ENCODE measurements at places on chromosomes 5 and 9. TPM values are rescaled to one million over a fixed set of nuclear protein-coding genes. Genes with fewer than 3 reads are reported as not detected.

The OTP gene
- not detected for polyA plus RNA-seq

The IL5 gene
- not detected for polyA plus RNA-seq

The SPTLC1 gene
- polyA plus RNA-seq: 45.6 TPM

The FREM1 gene
- not detected for polyA plus RNA-seq

The PWWP2A gene
- polyA plus RNA-seq: 32.4 TPM

The ACTL7B gene
- not detected for polyA plus RNA-seq

The CYSRT1 gene
- polyA plus RNA-seq: not detected

The DIRAS2 gene
- not detected for polyA plus RNA-seq

The ADAMTS2 gene
- polyA plus RNA-seq: 0.07 TPM

GRCh38 chr9:120944948-120945347 is 18.4 kb upstream of the TRAF1 start:
- no peak overlapping the region for H3K4me3 ChIP-seq
- H3K27ac ChIP-seq: no peak overlapping the region
- no peak for DNase-seq
- no peaks in the 10 kb centered on the region for H3K27me3 ChIP-seq
- H3K36me3 ChIP-seq: no peaks in the 10 kb centered on the region

GRCh38 chr5:75608870-75609269 is 2.4 kb upstream of the ANKDD1B start:
- H3K4me1 ChIP-seq: peaks cover 9% of the 10 kb centered on the region
- H3K27ac ChIP-seq: no peak overlapping the region
- no peak for DNase-seq

DNA sequence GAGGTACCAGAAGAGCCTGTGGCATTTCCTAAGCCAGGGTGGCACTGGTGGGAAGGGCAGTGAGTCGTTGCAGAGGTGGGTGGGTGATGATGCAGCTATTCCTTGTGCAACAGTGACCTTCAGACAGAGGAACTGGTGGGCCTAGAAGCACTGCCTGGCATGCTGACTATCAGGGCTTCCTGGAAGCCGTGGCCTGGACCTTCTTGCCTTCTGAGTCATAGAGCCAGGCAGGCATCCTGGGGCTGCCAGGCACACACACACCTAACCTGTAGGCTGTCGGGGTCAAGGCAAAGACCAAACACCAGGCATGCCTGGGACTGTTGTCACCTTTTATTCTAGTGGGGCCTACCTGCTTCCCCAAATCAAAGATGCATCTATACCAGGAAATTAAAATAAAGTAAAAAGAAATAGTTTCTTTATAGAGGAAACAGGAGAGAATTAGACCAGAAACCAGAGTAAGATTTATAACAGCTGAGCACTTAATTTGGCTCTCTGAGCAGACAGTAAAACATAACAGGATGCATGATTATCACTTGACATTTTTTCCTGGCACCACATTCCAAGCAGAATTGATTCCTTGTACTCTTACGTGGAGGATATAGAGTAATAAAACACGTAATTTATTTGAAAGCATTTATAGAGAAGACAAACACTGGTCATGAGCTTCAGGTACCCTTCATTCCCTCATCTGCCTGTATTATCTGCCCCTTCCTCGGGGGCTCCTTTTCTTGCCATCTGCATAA is 25.1 kb downstream of the NANS start:
- no peaks in the 10 kb centered on the region for H3K27me3 ChIP-seq
- H3K4me1 ChIP-seq: peaks cover 22% of the 10 kb centered on the region
- H3K36me3 ChIP-seq: peaks cover 61% of the 10 kb centered on the region
- H3K27ac ChIP-seq: peak overlapping the region; percentile 27

GRCh38 chr5:73295447-73295846 is 122.5 kb downstream of the TMEM174 start:
- no peak overlapping the region for H3K27ac ChIP-seq
- H3K4me1 ChIP-seq: peaks cover 13% of the 10 kb centered on the region
- no peaks in the 10 kb centered on the region for H3K36me3 ChIP-seq
- H3K27me3 ChIP-seq: peaks cover 36% of the 10 kb centered on the region

- DNase-seq: no peak
- no peaks in the 10 kb centered on the region for H3K36me3 ChIP-seq
- H3K4me3 ChIP-seq: no peak overlapping the region
- no peaks in the 10 kb centered on the region for H3K27me3 ChIP-seq
- no peak overlapping the region for H3K27ac ChIP-seq
- no peaks in the 10 kb centered on the region for H3K4me1 ChIP-seq
Measured at GRCh38 chr5:115469904-115470516, 74.6 kb downstream of the FEM1C start.

- no peak overlapping the region for H3K4me3 ChIP-seq
- DNase-seq: no peak
- no peaks in the 10 kb centered on the region for H3K4me1 ChIP-seq
- no peak overlapping the region for H3K27ac ChIP-seq
- no peaks in the 10 kb centered on the region for H3K36me3 ChIP-seq
- H3K27me3 ChIP-seq: no peaks in the 10 kb centered on the region
Measured at GRCh38 chr5:32785611-32786254, 74.6 kb downstream of the NPR3 start.

- H3K4me3 ChIP-seq: no peak overlapping the region
- DNase-seq: no peak
- no peaks in the 10 kb centered on the region for H3K27me3 ChIP-seq
- no peak overlapping the region for H3K27ac ChIP-seq
- H3K36me3 ChIP-seq: no peaks in the 10 kb centered on the region
- H3K4me1 ChIP-seq: no peaks in the 10 kb centered on the region
Measured at GRCh38 chr5:122683631-122684030, 91.2 kb upstream of the SNX2 start.

- H3K4me1 ChIP-seq: no peaks in the 10 kb centered on the region
- no peak for DNase-seq
- H3K4me3 ChIP-seq: no peak overlapping the region
- H3K36me3 ChIP-seq: no peaks in the 10 kb centered on the region
- H3K27ac ChIP-seq: no peak overlapping the region
- no peaks in the 10 kb centered on the region for H3K27me3 ChIP-seq
Measured at GRCh38 chr5:15236911-15237508, 263.0 kb upstream of the FBXL7 start.

DNA sequence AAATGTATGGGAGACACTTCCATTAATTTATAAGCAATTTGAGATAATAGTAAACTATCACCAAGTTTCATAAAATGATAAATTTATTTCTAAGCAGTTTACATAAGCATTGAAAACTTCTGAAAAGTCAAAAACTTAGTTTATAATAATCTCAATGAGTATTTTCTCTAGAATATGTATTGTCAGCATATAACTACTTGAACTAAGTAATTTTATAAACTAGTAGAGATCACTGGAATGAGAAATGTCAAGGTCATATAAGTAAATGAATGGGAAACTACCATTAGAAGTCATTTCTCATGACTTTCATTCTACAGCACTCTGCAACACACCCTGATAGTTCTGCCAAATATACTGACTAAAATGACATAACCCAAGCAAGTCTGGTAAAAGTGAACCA is 3.4 kb downstream of the TBCA start:
- H3K4me1 ChIP-seq: peaks cover 59% of the 10 kb centered on the region
- H3K36me3 ChIP-seq: no peaks in the 10 kb centered on the region
- no peaks in the 10 kb centered on the region for H3K27me3 ChIP-seq
- no peak overlapping the region for H3K4me3 ChIP-seq
- H3K27ac ChIP-seq: no peak overlapping the region
- no peak for DNase-seq

- no peak overlapping the region for H3K27ac ChIP-seq
- no peak overlapping the region for H3K4me3 ChIP-seq
- no peaks in the 10 kb centered on the region for H3K36me3 ChIP-seq
- DNase-seq: no peak
Measured at GRCh38 chr5:135873831-135874230, 21.8 kb downstream of the IL9 start.

DNA sequence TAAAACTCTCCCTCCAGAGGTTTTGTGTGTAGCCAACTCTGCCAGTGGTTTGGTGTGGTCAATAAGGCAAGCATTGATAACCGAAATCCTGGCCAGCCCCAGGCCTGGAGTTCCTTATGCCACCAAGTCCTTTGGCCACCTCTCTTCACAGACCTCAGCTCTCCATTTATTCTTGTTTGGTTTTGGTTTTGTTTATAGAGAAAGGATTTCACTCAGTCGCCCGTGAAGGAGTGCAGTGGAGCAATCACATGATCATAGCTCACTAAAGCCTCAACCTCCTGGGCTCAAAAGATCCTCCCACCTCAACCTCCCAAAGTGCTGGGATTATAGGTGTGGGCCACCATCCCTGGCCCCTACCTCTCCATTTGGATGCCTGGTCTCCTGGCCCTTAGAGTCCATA is 55.4 kb upstream of the PPARGC1B start:
- no peaks in the 10 kb centered on the region for H3K36me3 ChIP-seq
- H3K27me3 ChIP-seq: no peaks in the 10 kb centered on the region
- no peak for DNase-seq
- no peak overlapping the region for H3K27ac ChIP-seq
- H3K4me3 ChIP-seq: no peak overlapping the region

- H3K4me1 ChIP-seq: peaks cover 22% of the 10 kb centered on the region
- no peak for DNase-seq
- H3K4me3 ChIP-seq: no peak overlapping the region
- H3K27me3 ChIP-seq: no peaks in the 10 kb centered on the region
- no peak overlapping the region for H3K27ac ChIP-seq
- H3K36me3 ChIP-seq: peaks cover 15% of the 10 kb centered on the region
Measured at GRCh38 chr5:109866051-109866450, 176.3 kb downstream of the MAN2A1 start.

- no peaks in the 10 kb centered on the region for H3K27me3 ChIP-seq
- no peak overlapping the region for H3K4me3 ChIP-seq
- no peak overlapping the region for H3K27ac ChIP-seq
- H3K4me1 ChIP-seq: peaks cover 11% of the 10 kb centered on the region
Measured at GRCh38 chr9:129253803-129254381, 75.8 kb upstream of the IER5L start.

- no peaks in the 10 kb centered on the region for H3K27me3 ChIP-seq
- no peak overlapping the region for H3K4me3 ChIP-seq
- H3K27ac ChIP-seq: no peak overlapping the region
- H3K36me3 ChIP-seq: no peaks in the 10 kb centered on the region
Measured at GRCh38 chr5:172435362-172436077, 18.8 kb downstream of the SH3PXD2B start.

GRCh38 chr5:175082866-175083590 is 358.6 kb downstream of the MSX2 start:
- DNase-seq: no peak
- H3K27me3 ChIP-seq: no peaks in the 10 kb centered on the region
- no peaks in the 10 kb centered on the region for H3K36me3 ChIP-seq
- H3K27ac ChIP-seq: no peak overlapping the region
- H3K4me3 ChIP-seq: no peak overlapping the region

- H3K27ac ChIP-seq: peak overlapping the region; percentile 98
- peaks cover 50% of the 10 kb centered on the region for H3K4me1 ChIP-seq
- peak; percentile 64 for DNase-seq
- H3K4me3 ChIP-seq: peak overlapping the region; percentile 57
- peaks cover 13% of the 10 kb centered on the region for H3K36me3 ChIP-seq
Measured at GRCh38 chr5:150411245-150411979, 1.3 kb downstream of the CD74 start.

GRCh38 chr9:27817747-27818146 is 244.5 kb upstream of the C9orf72 start:
- H3K36me3 ChIP-seq: no peaks in the 10 kb centered on the region
- no peak for DNase-seq
- no peaks in the 10 kb centered on the region for H3K4me1 ChIP-seq
- H3K4me3 ChIP-seq: no peak overlapping the region
- H3K27ac ChIP-seq: no peak overlapping the region

DNA sequence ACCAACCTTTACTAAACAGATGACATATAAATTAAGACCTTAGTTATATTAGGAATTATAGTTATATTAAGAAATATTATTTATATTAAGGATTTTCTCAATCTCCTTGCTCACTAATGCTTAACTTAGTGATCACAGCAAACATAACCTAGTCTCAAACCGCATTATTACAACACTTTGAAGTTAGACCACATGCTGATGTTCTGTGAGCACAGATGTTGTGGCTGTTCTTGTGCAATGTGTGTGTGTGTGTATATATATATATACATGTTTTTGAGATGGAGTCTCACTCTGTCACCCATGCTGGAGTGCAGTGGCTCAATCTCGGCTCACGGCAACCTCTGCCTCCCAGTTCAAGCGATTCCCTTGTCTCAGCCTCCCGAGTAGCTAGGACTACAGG is 20.5 kb downstream of the ELP1 start:
- H3K36me3 ChIP-seq: peaks cover 35% of the 10 kb centered on the region
- H3K4me1 ChIP-seq: peaks cover 17% of the 10 kb centered on the region
- H3K27ac ChIP-seq: no peak overlapping the region

GRCh38 chr5:158821331-158821730 is 278.4 kb downstream of the EBF1 start:
- H3K4me3 ChIP-seq: no peak overlapping the region
- no peaks in the 10 kb centered on the region for H3K27me3 ChIP-seq
- no peak for DNase-seq

- H3K27ac ChIP-seq: no peak overlapping the region
- no peaks in the 10 kb centered on the region for H3K36me3 ChIP-seq
- no peaks in the 10 kb centered on the region for H3K27me3 ChIP-seq
- DNase-seq: no peak
- H3K4me3 ChIP-seq: no peak overlapping the region
Measured at GRCh38 chr5:372996-373709, 51.6 kb downstream of the AHRR start.
